ENCODE measurements at places on chromosomes 1 and 21.

DNA sequence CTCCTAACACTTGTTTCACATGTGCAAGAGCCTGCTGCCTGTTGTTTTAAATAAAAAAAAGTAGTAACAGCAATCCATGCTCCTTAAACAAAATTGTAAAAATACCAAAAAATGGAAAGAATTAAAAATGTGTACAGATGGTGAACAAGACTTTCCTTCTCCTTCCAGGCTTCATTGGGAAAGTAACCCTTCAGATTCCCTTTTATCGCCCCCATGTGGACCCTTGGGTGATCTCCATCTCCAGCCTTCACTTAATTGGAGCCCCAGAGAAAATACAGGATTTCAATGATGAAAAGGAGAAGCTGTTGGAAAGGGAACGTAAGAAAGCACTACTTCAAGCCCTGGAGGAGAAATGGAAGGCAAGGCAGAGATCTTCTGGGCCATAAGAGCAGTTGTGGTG is 14.2 kb downstream of the VPS13D start:
- DNase-seq, result no peak

GRCh38 chr1:26983863-26984262 is 9.6 kb upstream of the TRNP1 start:
- DNase-seq, result no peak

DNA sequence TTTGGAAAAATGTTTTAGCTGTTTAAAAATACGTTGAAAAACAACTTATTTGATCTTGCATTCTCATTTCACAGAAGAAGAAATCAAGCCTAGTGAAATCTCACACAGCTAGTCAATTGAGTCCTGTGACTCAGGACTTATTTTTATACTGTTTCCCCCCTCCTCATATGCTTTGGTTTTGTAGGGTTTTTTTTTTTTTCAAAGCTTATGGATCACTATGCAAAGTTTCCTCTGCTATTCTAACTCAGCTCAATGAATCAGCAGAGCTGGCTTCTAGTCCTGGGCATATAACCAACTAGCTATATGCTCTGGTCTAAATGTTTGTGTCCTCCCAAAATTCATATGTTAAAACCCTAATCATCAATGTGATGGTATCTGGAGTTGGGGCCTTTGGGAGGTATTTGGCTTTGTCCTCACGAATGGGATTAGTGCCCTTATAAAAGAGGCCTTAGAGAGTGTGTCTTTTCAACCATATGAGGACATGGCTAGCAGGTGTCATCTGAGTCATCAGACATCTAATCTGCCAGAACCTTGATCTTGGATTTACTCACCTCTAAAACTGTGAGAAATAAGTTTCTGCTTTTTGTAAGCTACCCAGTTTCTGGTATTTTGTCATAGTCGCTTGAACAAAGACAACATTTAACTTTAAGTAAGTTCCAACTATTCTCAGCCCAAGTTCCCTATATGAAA is 317.2 kb upstream of the C1orf87 start:
- DNase-seq, result no peak

DNA sequence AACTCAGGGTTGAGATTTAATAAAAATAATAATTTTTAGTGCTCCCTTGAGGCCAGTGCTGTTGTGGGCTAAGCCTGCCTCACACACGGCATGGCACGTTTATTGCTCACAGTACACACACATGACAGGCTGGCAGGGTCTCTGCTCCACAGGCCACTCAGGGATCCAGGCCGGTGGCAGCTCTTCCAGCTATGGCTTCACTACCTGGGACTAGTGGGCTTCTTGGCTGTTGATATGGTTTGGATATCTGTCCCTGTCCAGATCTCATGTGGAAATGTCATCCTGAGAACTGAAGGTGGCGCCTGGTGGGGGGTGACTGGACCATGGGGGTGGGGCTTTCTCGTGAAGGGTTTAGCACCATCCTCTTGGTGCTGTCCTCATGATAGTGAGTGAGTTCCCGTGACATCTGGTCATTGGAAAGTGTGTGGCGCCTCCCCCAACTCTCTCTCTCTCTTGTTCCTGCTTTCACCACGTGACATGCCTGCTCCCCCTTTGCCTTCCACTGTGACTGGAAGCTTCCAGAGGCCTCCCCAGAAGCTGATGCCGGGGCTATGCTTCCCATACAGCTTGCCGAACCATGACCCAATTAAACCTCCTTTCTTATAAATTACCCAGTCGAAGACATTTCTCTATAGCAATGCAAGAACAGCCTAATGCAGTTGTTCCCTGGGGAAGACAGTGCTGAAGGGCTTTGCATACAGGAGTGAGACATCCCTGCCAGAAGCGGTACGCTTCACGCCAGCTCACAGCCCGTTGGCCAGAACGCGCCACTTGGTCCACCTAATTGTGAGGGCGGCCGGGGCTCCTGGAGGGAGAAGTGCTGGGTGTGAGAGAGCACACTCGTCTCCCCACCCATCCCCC is 226.9 kb upstream of the C1orf174 start:
- no peak for DNase-seq

DNA sequence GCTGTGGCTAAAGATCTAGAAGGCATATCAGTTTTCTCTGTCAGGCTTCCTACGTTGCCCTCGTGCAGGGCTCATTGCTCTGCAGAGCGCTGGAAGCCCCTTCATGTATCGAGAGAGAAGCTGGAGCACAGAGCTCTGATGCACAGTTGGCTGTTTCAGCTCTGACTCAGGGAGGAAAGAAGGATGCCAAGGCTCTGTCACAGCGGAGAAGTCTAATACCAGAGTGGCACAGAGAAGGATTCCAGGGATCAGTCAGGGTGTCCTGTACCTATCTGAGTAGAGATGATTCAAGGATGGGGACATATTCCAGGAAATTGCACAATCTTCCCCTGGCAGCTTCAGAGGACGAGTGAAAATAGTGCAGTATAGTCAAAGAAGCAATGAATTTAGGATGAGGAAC is 179.2 kb upstream of the FMN2 start:
- DNase-seq, result no peak
